ENCODE measurements at places on chromosomes 13 and 19.

- DNase-seq, result no peak
Observed at GRCh38 chr19:1068009-1069001, 1.3 kb downstream of the ARHGAP45 start.

DNA sequence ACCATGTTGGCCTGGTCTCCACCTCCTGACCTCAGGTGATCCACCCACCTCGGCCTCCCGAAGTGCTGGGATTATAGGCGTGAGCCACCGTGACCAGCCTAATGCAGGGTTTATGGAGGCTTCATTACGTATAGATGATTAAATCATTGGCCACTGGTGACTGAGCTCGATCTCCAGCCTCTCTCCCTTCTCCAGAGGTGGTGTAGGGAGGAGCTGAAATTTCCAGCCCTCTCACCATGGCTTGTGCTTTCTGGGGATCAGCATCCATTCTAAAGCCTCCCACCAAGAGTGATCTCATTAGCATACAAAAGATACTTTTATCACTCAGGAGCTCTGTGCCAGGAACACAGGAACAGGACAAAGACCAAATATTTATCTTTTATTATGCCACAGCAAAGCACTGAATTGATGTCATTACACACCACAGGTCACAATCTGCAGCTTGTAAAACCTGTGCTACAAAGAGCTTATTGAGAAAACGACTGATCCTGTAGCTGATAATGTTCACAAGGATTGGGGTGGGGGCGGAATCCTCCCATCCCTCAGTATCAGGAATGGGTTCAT is 32.4 kb downstream of the RHPN2 start:
- no peak for DNase-seq

DNA sequence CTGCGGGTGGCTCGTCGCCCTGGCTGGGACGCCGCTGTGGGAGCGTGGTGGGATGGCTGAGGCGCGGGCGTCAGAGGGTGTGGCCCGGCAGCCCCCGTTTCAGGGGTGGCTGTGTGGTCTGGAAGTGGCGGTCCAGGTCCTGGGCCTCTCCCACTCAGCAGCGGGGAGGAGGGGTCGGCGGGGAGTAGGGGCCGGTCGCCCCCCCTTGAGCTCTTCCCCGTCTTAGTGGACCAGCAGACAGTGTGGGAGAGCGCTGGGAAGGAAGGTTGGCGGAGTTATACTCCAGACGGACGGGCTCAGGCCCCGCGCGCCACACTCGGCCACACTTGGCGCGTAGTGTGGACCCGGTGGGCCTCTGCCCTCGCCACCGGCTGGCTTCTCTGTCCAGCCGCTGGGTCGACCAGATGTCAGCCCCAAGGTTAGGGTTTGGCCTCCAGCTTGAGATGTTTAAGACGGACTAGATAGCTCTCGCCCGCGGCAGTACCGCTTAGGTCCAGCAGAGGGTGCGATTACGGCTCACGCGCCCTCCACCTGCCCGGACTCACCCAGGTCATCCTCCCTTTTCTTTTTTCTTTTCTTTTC is 21.7 kb upstream of the ZNF429 start:
- DNase-seq, result no peak

GRCh38 chr13:28012896-28013295 is 24.4 kb upstream of the URAD start:
- DNase-seq, result no peak

GRCh38 chr13:61546413-61546812 is 130.8 kb upstream of the PCDH20 start:
- DNase-seq, result no peak

Measured in DMS79 treated with DMSO at 0.1 percent for 48 hours (cell line).